ENCODE measurements at places on chromosomes 13 and 19. TPM values are rescaled to one million over a fixed set of nuclear protein-coding genes. Genes with fewer than 3 reads are reported as not detected.

MADCAM1 gene
- total RNA-seq = 3.6 TPM

GRCh38 chr19:4979211-4979807 is 10.4 kb downstream of the KDM4B start:
- DNase-seq = peak; percentile 40

DNA sequence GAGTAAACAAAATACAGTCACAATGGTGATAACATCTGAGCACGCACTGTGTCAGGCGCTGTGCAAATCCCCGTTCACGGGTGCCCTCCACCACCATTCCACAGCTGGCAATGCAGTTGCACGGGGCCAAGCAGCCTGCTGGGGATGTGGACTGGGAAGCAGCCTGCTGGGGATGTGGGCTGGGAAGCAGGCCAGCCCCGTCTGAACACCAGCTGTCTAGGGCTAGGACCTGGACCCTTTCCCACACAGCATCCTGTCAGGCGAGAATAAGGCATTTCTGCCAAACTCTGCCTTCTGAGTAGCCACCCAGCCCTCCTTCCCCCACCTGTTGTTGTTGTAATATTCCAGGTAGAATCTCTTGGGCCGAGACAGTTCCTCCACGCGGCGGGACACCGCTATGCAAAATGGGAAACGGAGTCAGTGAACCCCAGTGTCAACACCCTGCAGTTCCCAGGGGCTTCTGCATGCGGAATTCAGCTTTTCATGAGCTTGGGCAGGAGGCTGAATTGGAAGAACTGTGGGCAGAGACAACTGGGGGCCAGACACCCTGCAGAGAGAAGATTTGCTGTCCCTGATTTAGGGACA is 27.8 kb upstream of the MIER2 start:
- peak; percentile 19 for DNase-seq

GRCh38 chr13:99383946-99384345 is 76.7 kb upstream of the GPR183 start:
- DNase-seq = no peak
